Cardiac muscle cell (in vitro differentiated cells and primary cell): ENCODE measurements at places on chromosomes 2 and 18. TPM values are rescaled to one million over a fixed set of nuclear protein-coding genes. Genes with fewer than 3 reads are reported as not detected.

Gene PLA2R1
- 0.09 and 0.11 TPM in 2 replicates for total RNA-seq

DNA sequence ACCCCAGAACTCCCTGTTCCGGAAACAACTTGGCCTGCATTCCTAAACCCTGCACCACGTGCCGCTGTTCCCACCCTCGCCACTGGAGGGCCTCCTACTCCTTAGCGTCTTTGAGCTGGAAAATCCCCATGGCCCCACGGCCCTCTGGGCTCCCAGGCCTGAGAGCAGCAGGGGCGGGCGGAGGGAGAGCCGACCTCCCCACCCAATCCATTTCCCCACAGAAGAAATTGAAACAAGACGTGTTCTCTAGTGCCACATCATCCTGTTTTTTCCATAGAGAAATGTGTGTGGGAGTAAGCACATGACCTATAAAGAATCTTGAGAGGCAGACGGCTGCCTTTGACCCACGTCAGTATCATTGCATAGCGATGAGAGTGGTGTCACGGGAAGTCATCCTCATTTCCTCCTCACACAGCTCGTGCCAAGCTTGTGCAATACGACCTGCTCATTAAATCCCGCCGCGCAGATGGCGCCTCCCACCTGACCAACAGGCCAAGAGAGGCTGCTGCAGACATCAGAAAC is 79.2 kb downstream of the LAMA1 start:
- no peaks in the 10 kb centered on the region for H3K36me3 ChIP-seq
- H3K27ac ChIP-seq, result no peak overlapping the region
- DNase-seq, result peak; percentile 100
- no peak overlapping the region for H3K4me3 ChIP-seq

- peak overlapping the region; percentile 94 for H3K4me3 ChIP-seq
- H3K36me3 ChIP-seq, result peaks cover 11% of the 10 kb centered on the region
- no peak for DNase-seq
Measured at GRCh38 chr2:99336804-99337112, 431 bp upstream of the EIF5B start.

DNA sequence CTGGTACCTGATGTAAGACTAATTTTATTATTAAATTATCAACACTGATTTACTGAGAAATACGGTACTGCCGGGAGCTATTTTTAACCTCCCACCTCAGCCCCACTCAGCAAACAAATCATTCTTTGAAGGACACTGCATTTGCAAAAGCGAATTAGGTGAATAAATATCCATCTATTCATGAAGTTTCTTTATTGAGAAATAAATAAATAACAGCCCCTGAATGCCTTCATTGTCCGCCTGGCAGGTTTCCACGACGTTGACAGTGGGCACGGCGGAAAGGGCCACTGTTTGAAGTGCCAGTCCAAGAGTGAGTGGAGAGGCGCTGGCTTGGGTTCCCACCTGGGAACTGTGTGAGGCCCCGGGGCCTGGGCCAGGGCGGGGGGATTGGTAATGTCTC is 15.7 kb downstream of the C1QL2 start:
- H3K27ac ChIP-seq, result no peak overlapping the region
- H3K27me3 ChIP-seq, result peaks cover 16% of the 10 kb centered on the region
- H3K4me3 ChIP-seq, result no peak overlapping the region
- no peak for DNase-seq

Gene ALPI
- total RNA-seq, result not detected in 2 replicates

- H3K27ac ChIP-seq, result no peak overlapping the region
- H3K4me1 ChIP-seq, result peaks cover 48% of the 10 kb centered on the region
- H3K27me3 ChIP-seq, result no peaks in the 10 kb centered on the region
- no peak overlapping the region for H3K4me3 ChIP-seq
- DNase-seq, result no peak
- no peaks in the 10 kb centered on the region for H3K36me3 ChIP-seq
Measured at GRCh38 chr2:214185546-214185945, 225.3 kb upstream of the VWC2L start.

DNA sequence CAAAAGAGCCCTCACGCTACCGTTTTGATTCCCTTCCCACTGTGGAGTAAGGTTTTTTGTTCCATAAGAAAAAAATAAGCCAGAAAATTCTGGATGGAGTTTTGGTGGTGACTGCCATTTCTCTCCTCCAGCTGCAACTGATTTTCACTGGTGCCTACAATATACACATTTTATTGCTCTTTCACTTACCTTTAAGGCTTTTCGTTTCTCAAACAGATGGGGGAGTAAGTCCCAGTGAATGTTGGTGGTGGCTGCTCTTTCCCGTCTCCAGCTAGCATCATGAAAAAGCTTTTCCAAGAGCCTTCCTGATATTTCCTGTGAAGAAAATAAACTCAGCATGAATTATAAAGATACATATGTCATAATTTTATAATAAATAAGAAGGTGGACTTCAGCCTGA is 932.5 kb upstream of the PIK3C3 start:
- no peak overlapping the region for H3K4me3 ChIP-seq
- H3K4me1 ChIP-seq, result no peaks in the 10 kb centered on the region
- no peak overlapping the region for H3K27ac ChIP-seq
- DNase-seq, result no peak
- H3K36me3 ChIP-seq, result no peaks in the 10 kb centered on the region

DNA sequence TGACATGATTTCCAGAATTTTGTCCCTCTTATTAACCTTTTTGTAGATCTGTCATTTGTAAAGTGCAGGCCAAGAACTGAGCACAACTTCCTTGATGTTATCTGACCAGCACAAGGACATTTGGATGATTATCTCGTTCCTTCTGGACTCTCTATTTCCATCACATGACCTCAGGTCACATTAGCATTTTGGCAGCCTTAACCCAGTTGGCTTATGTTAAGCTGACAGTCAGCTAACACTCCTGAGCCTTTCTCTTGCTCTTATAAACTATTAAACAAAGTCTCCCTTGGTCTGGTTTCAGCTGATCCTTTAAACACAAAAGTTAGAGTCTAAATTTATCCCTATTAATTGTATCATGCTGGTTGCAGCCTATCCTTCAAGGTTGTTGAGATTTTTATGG is 167.2 kb upstream of the RBBP8 start:
- H3K27me3 ChIP-seq, result no peaks in the 10 kb centered on the region
- H3K4me3 ChIP-seq, result no peak overlapping the region
- peak; percentile 21 for DNase-seq
- H3K36me3 ChIP-seq, result no peaks in the 10 kb centered on the region
- H3K4me1 ChIP-seq, result no peaks in the 10 kb centered on the region
- peak overlapping the region; percentile 50 for H3K27ac ChIP-seq

DNA sequence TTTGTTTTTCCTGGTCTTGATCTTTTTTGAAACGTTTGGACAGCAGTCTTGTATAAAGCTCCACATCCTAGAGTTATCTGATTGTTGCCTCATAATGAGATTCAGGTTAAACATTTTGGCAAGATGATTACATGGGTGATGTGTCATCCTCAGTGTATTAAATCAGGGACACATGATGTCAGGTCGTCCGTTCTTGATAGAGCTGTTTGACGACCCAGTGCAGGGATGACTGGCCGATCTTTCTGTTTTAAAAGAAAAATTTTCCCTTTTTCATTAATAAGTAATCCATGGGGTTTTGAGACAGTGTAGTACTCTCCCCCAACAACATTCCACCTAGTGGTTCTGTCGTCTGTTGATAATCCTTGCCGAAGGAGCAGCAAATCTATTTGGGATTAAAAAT is 44.5 kb upstream of the SERPINB2 start:
- no peak overlapping the region for H3K27ac ChIP-seq
- peaks cover 21% of the 10 kb centered on the region for H3K27me3 ChIP-seq
- H3K4me3 ChIP-seq, result no peak overlapping the region
- no peak for DNase-seq

DNA sequence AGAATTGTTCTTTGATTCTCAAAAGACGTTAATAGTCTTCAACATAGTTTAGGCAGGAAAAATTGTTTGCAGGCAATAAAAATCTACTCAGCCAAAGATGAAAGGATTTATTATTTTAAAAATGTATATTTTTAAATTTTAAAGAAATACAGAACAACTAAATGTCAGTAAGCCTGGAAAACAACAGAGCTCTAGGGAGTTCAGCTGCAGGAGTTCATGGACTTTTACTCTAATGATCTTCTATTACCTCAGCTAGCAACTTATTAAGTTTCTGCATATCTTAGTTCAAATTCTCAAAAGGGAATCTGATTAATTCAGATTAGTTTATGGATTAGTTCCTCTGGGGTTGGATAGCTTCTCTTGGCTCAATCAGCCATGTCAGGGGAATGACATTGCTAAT is 17.9 kb upstream of the XIRP2 start:
- DNase-seq, result no peak
- H3K27me3 ChIP-seq, result no peaks in the 10 kb centered on the region
- no peaks in the 10 kb centered on the region for H3K36me3 ChIP-seq
- no peak overlapping the region for H3K4me3 ChIP-seq
- H3K27ac ChIP-seq, result no peak overlapping the region
- no peaks in the 10 kb centered on the region for H3K4me1 ChIP-seq

GRCh38 chr2:221569871-221570270 is 2.2 kb downstream of the EPHA4 start:
- H3K4me1 ChIP-seq, result peaks cover 22% of the 10 kb centered on the region
- H3K4me3 ChIP-seq, result peak overlapping the region; percentile 58
- no peaks in the 10 kb centered on the region for H3K27me3 ChIP-seq
- DNase-seq, result no peak

Gene AGXT
- 0.06 and 0.67 TPM in 2 replicates for total RNA-seq

GRCh38 chr2:48940606-48941005 is 185.1 kb upstream of the LHCGR start:
- no peaks in the 10 kb centered on the region for H3K27me3 ChIP-seq
- H3K36me3 ChIP-seq, result no peaks in the 10 kb centered on the region
- H3K27ac ChIP-seq, result no peak overlapping the region
- no peak overlapping the region for H3K4me3 ChIP-seq
- H3K4me1 ChIP-seq, result no peaks in the 10 kb centered on the region
- DNase-seq, result no peak

DNA sequence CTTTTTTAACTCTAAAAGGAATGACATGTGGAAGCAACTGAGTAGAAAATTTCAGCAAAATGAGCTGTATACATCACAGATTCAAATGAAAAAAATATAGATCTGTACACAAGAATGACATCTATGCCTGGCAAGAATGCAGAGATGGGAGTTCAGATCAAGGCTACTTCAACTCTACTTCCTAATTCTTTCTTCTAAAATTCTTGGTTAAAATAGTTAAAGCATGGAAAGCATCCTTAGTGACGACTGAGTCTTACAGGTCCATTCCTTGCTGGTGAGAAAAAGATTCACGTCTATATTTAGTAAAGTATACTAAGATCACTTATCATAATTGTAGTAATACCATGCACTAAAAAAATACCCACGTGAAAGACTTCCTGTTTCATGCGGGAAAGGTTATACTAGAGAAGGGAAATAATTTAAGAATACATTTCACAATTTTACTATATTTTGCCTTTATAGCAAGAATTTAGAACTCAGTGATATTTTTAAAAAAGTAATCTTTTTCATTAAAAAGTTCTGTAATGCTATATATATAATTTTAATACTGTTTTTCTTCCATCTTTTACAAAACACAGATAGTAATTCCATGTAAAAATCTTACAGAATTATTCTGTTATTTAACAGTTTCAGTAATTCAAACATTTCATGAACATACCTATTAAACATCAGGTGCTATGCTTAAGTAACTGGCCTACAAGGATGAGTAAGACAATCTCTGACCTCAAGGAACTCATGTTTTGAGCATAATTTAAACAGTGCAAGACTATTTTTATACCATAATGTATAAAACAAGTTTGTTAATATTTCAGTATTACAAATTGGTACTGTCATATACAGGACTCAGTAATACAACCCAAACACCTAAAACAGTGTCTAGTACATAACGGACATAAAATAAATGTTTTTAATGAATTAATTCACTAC is 159.6 kb downstream of the BAZ2B start:
- no peak overlapping the region for H3K27ac ChIP-seq
- no peaks in the 10 kb centered on the region for H3K36me3 ChIP-seq
- no peak overlapping the region for H3K4me3 ChIP-seq
- H3K4me1 ChIP-seq, result no peaks in the 10 kb centered on the region
- no peaks in the 10 kb centered on the region for H3K27me3 ChIP-seq

GRCh38 chr2:17877811-17878280 is 621 bp upstream of the KCNS3 start:
- no peaks in the 10 kb centered on the region for H3K36me3 ChIP-seq
- peak overlapping the region; percentile 87 for H3K4me3 ChIP-seq
- no peak overlapping the region for H3K27ac ChIP-seq
- DNase-seq, result peak; percentile 32

Gene PDE1A
- 0.06 and 0.32 TPM in 2 replicates for total RNA-seq

Gene WDR54
- total RNA-seq, result 88.5 and 91.5 TPM in 2 replicates

Gene MREG
- total RNA-seq, result 1.6 and 4.4 TPM in 2 replicates

- no peaks in the 10 kb centered on the region for H3K36me3 ChIP-seq
- no peak overlapping the region for H3K27ac ChIP-seq
- no peak overlapping the region for H3K4me3 ChIP-seq
- no peaks in the 10 kb centered on the region for H3K4me1 ChIP-seq
Measured at GRCh38 chr2:122927197-122927596, 1097.9 kb upstream of the CNTNAP5 start.

- H3K27me3 ChIP-seq, result no peaks in the 10 kb centered on the region
- H3K27ac ChIP-seq, result no peak overlapping the region
- no peaks in the 10 kb centered on the region for H3K36me3 ChIP-seq
- H3K4me3 ChIP-seq, result no peak overlapping the region
- DNase-seq, result no peak
Measured at GRCh38 chr2:180734382-180734781, 246.0 kb upstream of the UBE2E3 start.

DNA sequence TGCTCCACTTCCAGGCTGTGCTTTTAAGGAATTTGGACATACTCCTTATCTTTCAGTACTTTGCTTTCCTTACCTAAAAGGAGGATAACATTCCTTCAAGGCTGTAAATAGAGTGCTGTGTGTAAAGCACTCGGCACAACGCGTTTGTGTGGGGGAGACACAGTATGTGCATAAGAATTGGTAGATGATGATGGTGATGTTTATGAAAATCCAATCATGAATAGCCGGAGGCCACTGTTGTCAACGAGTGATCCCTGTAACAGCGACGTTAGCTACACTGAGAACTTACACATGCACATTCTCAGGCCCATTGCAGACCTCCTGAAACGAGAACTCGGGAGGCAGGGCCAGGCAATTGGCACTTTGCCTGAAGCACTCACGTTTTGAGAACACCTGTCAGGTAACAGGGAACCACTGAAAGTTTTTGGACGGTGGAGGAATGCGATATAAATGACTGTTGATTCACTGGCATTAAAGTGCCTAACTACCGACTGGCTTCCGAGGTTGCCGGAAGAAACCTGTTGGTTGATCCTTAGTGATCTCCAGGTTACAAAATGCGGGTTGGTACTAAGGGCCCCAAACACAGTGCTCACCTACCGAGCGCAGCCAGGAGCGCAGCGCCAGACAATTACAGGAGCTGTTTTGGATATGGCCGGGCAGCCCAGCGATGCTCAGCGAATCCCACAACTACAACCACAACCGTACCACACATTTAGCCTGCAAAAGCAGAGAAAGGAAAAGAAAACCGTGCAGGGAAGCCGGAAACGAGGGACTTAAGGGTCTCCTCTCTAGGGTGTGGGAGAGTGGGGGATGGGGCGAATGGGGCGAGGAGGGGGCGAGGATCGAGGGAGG is 1.0 kb upstream of the MAP4K4 start:
- peaks cover 19% of the 10 kb centered on the region for H3K4me1 ChIP-seq
- peak overlapping the region; percentile 64 for H3K27ac ChIP-seq
- peak overlapping the region; percentile 38 for H3K4me3 ChIP-seq
- DNase-seq, result peak; percentile 36
- H3K27me3 ChIP-seq, result no peaks in the 10 kb centered on the region

Gene FBXO36
- total RNA-seq, result 2.8 and 5.7 TPM in 2 replicates

- no peaks in the 10 kb centered on the region for H3K36me3 ChIP-seq
- peaks cover 16% of the 10 kb centered on the region for H3K4me1 ChIP-seq
- peak overlapping the region; percentile 67 for H3K27ac ChIP-seq
- DNase-seq, result no peak
- no peaks in the 10 kb centered on the region for H3K27me3 ChIP-seq
Measured at GRCh38 chr18:45666520-45666919, 51.2 kb downstream of the SLC14A2 start.
